ENCODE measurements at places on chromosomes 5 and 9. TPM values are rescaled to one million over a fixed set of nuclear protein-coding genes. Genes with fewer than 3 reads are reported as not detected.
A peak's percentile ranks its signal among the peaks of the same experiment; 100 is the strongest.

Gene IFNA21
- total RNA-seq: not detected

Gene PRSS3
- total RNA-seq: 1.4 TPM

GRCh38 chr5:160363660-160364395 is 6.6 kb downstream of the C1QTNF2 start:
- no peak for DNase-seq

DNA sequence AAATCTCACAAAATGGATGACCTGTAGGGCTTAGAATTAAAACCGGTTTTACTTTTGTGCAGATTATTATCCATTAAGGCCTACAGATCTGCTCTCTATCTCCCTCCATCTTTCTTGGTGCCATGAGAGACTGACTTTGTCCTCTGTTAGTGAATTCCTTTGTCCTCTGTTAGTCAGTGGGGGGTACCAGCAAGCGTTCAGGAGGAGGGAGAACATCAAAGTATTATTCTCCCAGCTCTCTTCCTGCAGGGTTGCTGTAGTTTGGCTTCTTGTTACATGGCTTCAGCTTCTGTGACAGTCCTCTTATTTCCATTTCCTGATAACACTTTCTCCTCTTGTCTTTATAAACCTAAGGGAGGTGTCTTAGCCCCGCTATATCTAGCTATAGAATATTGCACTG is 850.5 kb upstream of the SEMA6A start:
- DNase-seq: no peak

GRCh38 chr9:32501868-32502267 is 24.1 kb downstream of the RIGI start:
- no peak for DNase-seq

Gene RLN2
- total RNA-seq: not detected

DNA sequence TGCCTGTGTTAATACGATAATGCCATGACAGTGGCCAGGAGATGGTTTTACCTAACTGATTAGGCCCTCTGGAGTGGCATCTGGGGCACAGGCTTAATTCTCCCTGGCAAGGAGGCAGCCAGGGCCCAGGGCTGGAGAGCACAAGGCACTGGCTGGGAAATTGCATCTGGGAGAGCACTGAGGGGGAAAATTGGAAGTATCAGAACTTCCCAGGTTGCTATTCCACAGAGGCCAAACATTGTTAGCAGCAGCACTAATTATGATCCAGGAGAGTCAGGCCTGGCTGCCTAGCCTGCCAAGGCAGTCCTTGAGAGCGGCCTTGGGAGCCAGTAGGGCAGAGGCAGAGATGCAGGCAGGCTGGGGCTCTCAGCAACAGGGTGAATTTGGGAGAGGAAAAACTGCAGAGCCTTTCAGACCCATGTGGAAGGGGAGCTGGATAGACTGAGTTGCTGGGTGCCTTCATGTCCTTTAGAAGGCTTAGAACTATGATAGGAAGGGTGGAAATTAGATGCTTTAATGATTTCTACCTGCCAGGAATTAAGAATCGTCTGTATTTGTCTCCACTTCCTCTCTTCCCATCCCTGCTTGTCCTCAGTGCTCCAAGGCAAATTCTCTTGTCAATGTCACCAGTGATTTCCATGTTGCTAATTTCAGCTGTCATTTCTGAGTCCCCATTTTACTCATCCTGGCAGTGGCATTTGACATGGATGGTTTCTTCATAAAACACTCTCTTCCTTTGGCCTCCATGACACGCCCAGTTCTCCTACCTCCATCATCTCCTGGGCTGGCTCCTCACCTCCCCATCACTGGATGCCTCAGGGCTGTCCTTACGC is 56.1 kb upstream of the HSPA9 start:
- no peak for DNase-seq

GRCh38 chr5:40986666-40987065 is 77.4 kb downstream of the C7 start:
- DNase-seq: no peak

Gene JAKMIP2
- not detected for total RNA-seq

DNA sequence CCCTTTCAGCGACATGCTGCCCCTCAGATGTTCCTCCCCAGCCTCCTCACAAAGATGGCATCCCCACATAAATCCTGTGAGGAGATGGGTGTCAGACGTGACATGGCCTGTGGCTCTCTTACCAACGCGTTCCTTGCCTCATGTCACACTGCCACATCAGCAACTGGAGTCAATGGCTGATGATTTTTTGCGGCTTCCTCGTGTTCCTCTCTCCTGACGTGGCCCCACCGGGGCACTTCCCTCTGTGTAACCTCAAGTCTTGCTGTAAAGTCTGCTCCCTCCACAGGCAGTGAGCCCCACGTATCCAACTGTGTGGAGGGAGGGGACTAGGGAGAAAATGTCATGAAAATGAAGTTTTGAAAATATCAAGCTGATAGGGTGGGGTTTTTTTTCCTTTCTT is 53.2 kb upstream of the SHISAL2B start:
- DNase-seq: no peak

- no peak for DNase-seq
Measured at GRCh38 chr9:114973216-114973615, 42.8 kb upstream of the TNFSF8 start.

Gene MYMK
- not detected for total RNA-seq

- peak; percentile 17 for DNase-seq
Measured at GRCh38 chr9:5892456-5893133, 1.9 kb downstream of the MLANA start.

Gene DRD1
- not detected for total RNA-seq

GRCh38 chr5:74280306-74280705 is 360.2 kb downstream of the ENC1 start:
- DNase-seq: no peak

Gene ARHGEF39
- 5.1 TPM for total RNA-seq

DNA sequence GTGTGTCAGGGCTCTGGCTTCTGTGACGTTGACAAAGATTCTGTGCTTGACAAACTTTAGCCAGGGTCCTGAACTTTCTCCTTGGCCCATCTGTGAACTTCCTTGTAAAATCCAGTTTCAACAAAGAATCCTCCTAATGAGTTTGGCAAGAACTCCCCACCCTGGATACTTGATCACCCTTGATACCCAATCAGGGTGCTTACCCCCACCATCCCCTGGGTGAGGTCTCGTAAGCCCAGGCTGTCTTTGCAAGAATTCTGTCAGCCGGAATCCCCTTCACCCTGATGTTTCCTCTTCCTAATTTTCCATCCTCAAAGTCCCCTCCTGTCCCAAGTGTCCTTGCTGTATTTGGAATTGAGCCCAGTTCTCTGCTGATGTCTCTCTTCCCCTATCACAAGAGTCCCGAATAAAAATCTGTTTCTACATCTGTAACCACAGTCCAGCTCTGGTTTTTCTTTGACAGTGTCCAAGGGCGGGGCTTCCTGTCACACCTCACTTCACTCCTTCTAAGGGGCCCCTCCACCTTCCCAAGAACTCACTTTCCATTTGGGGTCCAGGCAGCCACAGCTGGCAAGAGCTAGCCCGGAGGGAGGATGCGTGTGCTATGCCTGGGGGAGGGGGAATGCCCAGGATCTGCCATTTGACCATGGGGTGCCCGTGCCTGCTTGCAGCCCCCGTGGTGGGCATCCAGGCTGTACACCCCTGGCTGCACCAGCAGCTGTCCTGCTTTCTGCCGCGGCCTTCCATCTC is 2.7 kb upstream of the CARD19 start:
- DNase-seq: no peak
